ENCODE measurements at places on chromosomes 16 and 17.
A peak's percentile ranks its signal among the peaks of the same experiment; 100 is the strongest.

- DNase-seq, result no peak
Observed at GRCh38 chr16:57258910-57259475, 13.9 kb downstream of the ARL2BP start.

GRCh38 chr17:2694381-2695242, 17.0 kb downstream of the CLUH start:
- DNase-seq, result peak; percentile 11

DNA sequence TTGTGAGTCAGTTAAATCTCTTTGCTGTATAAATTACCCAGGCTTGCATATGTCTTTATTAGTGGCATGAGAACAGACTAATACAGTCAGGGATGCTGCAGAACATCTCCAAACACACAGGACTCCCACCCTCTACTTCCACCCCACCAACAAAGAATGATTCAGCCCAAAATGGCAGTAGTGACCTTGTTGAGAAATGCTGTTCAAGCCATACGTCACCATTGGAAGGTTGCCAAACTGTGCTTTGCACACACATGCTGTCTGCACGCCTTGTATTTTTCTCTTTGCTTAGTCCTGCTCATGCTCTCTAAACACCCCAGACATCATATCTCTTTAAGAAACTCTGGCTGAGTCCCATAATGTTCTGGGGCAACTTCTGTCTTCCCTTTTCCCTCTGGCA, 589.6 kb downstream of the WWOX start:
- DNase-seq, result no peak

DNA sequence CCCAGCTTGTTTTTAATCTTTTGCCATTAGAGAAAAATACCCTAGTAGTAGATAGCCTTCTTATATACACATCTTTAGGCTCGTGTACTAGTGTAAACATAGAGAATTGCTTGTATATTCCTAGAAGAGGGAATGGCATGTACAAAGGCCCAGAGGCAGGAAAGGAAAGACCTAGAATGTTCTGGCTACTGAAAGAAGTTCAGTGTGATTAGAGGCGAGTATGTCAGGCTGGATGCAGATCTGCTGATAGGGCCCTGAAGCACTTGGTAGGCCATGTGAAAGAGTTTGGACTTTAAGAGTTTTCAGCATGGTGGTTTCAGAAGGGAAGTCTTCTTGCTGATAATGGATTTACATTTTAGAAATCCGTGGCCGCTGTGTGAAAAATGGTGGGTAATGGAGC, 17.4 kb downstream of the CTCF start:
- DNase-seq, result no peak

GRCh38 chr17:48016112-48016511, 21.5 kb downstream of the COPZ2 start:
- no peak for DNase-seq

- no peak for DNase-seq
Observed at GRCh38 chr17:11705111-11705510, 106.8 kb downstream of the DNAH9 start.

GRCh38 chr16:82470620-82471152, 156.1 kb upstream of the CDH13 start:
- DNase-seq, result no peak

DNA sequence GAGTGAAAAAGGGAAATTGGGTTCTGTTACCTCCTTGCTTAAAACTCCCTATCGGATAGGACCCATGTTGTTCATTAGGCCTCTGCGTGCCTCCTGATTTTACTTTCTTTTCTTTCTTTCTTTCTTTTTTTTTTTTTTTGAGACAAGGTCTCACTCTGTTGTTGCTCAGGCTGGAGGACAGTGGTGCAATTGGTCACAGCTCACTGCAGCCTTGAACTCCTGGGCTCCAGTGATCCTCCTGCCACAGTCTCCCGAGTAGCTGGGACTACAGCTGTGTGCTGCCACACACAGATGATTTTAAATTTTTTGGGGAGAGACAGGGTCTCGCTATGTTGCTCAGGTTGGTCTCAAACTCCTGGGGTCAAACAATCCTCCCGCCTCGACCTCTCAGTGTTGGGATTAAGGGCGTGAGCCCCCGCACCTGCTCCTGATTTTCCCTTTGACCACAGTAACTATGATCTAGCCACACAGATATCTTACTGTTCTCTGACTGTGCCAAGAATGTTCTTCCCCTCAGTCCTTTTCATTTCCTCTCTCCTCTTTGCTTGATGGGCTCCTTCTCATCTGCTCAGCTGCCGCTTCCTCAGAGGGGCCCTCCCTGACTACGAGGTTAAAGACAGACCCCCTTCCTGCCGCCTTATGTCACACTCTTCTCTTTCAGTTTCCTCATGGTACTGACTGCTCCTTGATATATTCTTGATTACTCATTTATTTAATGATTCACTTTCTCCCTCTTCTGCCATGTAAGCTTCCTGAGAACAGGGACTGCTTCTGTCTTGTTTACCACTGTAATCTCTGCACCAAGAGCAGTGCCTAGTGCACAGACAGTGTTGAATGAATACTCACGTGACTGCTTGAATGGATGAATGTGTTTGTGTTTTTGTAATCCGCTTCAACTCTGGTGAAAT, 44.3 kb downstream of the LCMT1 start:
- DNase-seq, result no peak

DNA sequence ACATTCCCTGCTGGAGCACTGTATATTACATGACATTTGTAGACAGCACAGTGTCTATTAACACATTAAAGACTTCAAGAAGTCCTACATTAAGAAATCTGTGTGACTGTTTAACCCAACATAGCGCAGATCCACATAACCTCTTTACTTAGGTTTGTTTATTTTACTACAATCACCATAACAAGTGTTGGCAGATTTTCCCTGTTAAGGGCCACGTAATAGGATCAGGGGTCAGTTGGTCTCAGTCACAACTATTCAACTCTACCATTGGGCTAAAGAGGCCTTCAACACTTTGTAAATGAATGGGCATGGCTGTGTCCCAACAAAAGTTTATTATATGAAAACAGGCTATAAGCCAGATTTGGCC, 51.3 kb upstream of the ADORA2B start:
- no peak for DNase-seq

- DNase-seq, result peak; percentile 61
Observed at GRCh38 chr17:41835800-41836549, at the start of gene NT5C3B. TSS of gene NT5C3B (minus strand) at chr17:41836232. CDS start at chr17:41836193, 39 bp downstream.

DNA sequence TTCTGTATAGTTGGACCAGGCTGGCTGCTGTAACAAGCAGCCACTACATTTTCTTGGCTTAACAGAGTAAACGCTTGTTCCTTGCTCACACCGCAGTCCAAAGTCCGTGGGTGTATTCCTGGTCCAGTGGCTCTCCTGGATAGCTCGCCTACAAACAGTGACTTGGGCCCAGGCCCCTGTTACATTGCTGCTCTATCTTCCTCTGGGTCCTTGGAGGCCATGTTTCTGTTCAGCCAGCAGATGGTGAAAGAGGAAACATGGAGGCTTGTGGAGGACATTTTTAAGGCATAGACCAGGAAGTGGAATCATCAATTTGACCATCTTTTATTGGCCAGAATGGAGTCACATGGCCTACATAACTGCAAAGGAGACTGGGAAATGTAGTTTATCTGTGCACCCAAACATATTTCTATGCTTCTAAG, 55.1 kb downstream of the ATP2C2 start:
- DNase-seq, result no peak

DNA sequence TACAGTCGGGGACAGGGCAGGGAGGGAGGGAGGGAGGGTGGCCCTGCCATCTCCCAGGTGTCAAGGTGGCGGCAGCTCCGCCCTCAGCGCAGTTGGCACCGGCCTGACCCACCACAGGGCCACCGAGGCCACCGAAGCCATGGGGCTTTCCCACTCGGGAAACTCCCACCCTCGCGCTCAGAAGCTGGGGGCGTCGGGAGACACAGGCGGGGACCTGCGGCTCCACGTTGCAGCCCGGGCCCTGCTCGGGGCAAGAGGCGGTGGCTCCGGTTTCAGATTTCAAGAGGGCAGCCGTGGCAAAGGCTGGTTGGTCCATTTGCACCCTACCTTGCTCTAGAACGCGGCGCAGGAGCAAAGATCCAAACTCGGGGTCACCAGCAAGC, 544 bp downstream of the CYB561 start:
- DNase-seq, result no peak

GRCh38 chr16:81403601-81404391, 40.8 kb upstream of the CMIP start:
- peak; percentile 89 for DNase-seq

GRCh38 chr16:29999605-30000004, 3.6 kb downstream of the INO80E start:
- no peak for DNase-seq

DNA sequence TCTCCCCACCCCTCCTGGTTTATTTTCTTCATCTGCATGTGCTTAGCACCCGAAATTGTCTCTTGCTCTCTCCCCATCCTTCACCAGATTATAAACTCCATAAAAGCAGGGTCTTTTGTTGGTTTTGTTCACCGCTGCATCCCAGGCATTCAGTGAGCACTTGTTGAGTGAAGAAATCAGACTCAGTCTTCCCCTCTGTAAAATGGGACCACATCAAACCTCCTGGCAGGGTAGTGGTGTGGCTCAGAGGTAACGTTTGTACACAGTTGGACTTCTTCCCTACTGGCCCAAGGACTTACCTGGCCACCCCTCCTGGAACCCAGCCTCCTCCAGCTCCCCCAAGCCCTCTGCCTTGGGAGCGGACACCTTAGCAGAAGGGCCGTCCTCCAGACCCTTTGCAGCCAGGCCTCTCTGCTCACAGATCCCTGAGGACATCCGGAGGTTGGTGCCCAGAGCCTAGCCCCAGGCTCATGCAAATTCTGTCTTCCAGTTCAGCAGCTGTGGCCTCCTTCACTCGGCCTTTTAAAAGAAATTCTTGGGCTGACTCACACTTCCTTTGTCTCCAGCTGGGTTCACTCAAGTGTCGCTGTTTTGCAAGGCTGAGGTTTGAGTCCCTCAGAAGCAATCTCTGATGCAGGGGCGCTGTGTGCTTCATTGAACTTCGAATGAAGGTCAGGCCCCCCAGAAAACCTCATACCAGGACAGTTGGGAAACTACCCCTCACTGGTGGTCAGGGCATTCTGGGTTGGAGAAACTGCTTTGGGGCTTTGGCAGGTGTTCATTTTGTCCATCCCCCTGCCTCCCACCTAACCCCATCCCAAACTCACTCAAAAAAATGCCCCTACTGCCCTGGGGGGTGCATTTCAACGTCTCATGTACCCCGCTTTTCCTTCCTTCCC, 16.8 kb upstream of the RMI2 start:
- DNase-seq, result peak; percentile 81

DNA sequence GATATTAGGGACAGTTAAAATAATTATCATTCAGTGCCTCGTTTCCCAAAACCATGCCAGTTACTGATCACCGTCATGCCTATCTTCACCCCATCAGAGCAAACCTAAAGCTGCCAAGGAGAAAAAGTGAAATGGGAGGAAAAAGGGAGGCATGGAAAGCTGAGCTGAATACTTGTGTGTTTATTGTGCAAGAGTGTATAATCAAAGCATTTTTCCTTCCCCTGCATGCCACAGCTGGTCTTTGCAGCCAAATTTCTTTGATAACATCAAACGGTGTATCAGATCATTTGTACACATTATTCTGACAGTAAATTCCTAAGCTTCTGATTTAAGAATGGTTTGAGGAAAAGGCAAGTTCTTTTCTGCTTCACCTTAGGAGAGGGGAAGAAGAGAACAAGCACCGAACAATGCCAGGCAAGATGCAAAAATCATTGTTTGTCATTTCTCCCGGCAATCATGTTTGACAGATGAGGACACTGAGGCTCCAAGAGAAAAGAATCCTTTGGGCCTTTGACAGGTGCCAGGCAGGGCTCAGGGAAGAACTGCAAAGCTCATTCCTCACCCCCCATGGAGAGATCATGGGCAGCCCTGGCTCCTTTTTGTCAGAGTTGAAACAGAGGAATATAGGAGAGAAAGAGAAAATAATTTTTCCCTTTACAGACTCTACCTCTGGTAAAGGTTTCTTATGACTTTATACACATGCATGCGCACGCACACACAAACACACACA, 51.4 kb upstream of the ARHGAP44 start:
- no peak for DNase-seq

- DNase-seq, result no peak
Observed at GRCh38 chr16:2501946-2502895, 11.5 kb upstream of the ATP6V0C start.

- DNase-seq, result no peak
Observed at GRCh38 chr16:31130336-31130891, 5.1 kb downstream of the PRSS8 start.

- no peak for DNase-seq
Observed at GRCh38 chr16:86510465-86511261, at the start of gene FOXF1. TSS of gene FOXF1 (plus strand) at chr16:86510527. CDS start at chr16:86510570, 43 bp downstream.

GRCh38 chr17:30570191-30570590, 93.0 kb downstream of the GOSR1 start:
- DNase-seq, result no peak

DNA sequence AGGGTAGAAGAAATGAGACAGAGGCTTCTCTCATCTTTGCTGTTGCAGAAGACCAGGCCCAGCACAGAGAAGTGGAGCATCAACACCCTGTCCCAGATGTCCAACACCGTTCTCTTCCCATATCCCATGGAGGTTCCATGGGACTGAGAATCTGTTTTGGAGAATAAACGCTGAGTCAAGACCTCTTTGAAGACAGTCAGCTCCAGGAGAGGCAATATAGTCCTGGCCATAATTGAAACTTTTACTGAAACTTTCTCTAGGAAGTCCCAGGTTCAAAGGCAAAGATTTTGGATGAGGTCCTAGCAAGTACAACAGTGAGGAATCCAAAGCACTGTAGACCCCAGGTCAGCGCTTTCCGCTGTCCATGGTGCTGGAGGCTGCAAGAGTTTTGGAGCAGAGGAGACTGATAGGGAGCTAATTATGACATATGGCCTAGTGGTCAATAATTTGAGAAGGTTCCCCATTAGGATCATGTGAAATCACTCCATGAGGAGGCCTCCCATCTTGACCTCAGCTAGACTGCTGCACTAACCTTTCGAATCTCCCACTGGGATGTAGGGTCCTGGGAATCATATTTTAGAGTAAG, 36.0 kb downstream of the OSBPL7 start:
- DNase-seq, result no peak

DNA sequence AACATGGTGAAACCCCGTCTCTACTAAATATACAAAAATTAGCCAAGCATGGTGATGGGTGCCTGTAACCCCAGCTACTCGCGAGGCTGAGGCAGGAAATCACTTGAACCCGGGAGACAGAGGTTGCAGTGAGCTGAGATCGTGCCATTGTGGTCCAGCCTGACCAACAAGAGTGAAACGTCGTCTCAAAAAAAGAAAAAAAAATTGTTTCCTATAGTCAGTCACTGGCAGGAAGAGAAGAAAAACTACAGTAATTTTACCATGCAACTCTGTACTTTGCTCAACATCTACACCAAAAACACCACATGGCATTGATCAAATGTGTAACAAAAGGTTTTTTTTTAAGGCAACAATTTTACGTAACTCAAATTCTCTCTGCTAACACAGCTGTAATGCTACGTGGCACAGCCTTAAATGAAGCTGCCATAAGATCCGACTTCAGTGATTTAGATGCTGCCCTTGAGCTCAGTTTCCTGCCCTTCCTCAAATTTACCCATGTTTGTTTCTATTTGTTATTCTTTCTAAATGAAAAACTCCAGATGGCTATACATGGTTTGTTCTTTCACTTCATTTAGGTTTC, 40.2 kb downstream of the CNOT1 start:
- DNase-seq, result no peak

DNA sequence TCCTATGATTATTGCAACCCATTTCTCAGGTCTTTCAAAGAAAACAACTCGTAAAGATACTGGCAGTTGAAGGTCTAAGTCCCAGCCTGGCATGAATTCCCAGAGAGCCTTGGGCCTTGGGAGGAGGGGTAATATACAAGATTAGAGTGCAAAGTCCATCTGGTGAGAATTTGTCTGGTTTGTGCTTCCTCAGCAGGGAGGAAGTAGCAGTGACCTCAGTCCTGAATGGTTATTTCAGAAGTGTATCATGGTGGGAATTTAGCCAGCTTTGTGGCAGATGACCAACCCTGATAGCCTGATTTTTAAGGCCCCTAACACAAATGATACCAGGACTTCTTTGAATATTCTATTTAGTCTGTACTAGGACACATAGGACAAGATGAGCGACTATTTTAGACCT, 151.2 kb upstream of the TBX2 start:
- no peak for DNase-seq

Measured in testis (tissue), 5 donors.